ENCODE measurements at places on chromosomes 2 and 18.

- DNase-seq: no peak
Measured at GRCh38 chr2:107931412-107931811, 54.9 kb upstream of the SLC5A7 start.

- DNase-seq: no peak
Measured at GRCh38 chr2:167183931-167184330, 295.7 kb downstream of the XIRP2 start.

- no peak for DNase-seq
Measured at GRCh38 chr2:190105554-190105953, 43.0 kb upstream of the MSTN start.

GRCh38 chr2:55395724-55396605 lies 23.7 kb downstream of the CCDC88A start:
- no peak for DNase-seq

GRCh38 chr2:175366815-175367214 lies 185.3 kb upstream of the ATP5MC3 start:
- DNase-seq: peak; percentile 46

- DNase-seq: no peak
Measured at GRCh38 chr2:232322560-232323327, 55.8 kb upstream of the ALPP start.

- no peak for DNase-seq
Measured at GRCh38 chr2:204026294-204026693, 89.7 kb downstream of the ICOS start.

DNA sequence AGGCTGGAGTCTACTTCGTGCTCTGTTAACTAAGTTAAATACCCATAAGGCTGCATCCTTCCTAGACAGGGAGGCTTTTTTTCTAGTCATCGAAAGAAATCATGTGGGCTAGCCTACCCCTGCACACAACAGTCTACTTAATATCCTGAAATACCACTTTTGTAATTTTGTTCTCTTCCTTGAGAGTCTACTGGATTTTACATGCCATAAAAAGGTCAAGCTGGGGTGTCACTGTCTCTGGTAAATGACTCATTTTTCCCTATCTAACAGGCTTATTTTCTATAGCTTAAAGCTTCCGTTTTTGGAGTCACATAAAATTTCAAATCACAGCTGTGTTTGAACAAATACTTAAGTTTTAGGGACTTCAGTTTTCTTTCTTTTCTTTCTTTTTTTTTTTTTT lies 10.7 kb upstream of the STAM2 start:
- DNase-seq: peak; percentile 25

DNA sequence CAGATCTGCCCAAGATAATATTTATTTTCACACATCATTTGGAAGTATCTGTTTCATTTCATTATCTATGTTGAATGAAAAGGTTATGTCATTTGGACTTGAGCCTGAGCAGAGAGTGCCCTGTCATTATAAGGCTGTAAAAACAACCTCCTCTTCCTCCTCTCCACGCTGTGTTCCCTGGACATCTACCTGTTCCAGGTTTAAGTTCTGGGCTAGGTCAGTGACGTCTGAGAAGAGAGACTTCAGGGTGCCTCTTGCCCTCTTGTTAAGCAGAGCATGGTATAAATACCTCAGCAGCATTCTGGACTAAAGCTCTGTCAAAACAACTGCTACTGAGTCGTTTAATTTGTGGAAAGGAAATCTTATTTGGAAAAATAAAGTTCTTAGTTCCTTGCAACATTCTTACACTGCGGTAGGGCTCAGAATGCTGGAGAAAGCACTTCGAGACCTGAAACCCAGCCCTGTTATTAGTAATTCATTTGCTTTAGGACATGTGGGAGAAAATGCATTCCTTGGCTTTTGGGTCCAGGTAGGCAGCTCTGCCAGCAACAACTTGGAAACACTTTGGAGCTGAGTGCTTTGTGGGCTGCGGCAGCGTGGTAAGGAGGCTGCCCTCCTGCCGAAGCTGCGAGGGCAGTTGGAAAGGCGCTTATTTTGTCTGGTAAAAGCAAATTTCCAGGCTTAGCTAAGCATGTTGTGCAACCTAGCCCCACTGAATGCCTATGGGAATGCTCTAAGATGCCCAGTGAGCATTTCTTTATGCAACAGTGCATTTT lies 91.8 kb upstream of the NEDD4L start:
- no peak for DNase-seq

DNA sequence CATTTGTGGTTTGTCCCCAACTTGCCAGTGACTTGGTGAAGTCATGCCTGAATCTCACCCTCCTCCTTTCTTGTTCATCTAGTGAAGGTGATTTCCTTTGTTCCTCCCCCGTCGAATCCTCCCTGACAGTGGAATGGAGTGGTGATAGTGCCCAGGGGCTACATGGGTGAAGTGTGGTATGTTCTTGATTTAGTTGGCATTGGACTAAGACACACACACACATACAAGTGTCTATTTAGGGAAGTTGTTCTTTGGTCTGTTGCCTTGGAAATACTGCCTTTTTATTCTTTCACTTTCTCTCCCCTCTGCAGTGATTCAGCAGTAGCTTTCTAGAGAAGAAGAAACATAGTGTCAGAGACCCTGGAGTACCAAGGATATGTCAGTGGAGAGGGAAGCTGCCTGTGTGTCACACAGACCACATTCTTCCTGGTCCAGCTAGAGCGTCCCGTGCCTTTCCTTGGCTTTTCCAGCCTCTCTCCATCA lies 10.9 kb downstream of the INPP4A start:
- peak; percentile 90 for DNase-seq

GRCh38 chr18:7201096-7201495 lies 29.8 kb upstream of the LRRC30 start:
- DNase-seq: no peak

DNA sequence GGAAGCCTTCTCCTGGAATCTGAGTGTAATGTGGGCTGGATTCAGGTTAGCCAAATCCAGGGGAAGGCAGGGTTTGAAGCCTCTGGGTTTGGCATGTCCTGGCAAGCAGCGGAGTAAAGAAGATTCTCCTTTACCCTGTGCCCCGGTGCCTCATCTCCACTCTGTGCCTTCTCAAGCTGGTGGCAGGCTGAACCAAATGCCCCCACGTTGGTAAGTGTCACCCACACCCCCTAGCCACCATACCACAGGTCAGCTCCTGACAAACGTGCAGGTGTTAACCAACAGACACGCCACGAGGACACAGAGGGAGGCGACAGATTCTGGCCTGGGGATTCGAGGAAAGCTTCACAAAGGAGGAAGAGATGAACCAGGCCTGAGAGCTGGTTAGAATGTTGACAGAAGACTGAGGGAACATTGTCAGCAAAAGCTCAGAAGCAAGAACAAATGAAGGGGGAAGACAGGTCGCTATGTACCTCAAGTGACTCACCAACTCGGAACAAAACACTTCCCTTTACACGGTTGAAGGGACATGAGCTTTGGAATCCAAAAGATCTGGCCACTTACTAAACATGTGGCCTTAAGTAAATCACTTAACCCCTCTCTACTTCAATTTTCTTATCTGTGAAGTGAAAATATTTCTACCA lies 85.2 kb upstream of the LCLAT1 start:
- no peak for DNase-seq

DNA sequence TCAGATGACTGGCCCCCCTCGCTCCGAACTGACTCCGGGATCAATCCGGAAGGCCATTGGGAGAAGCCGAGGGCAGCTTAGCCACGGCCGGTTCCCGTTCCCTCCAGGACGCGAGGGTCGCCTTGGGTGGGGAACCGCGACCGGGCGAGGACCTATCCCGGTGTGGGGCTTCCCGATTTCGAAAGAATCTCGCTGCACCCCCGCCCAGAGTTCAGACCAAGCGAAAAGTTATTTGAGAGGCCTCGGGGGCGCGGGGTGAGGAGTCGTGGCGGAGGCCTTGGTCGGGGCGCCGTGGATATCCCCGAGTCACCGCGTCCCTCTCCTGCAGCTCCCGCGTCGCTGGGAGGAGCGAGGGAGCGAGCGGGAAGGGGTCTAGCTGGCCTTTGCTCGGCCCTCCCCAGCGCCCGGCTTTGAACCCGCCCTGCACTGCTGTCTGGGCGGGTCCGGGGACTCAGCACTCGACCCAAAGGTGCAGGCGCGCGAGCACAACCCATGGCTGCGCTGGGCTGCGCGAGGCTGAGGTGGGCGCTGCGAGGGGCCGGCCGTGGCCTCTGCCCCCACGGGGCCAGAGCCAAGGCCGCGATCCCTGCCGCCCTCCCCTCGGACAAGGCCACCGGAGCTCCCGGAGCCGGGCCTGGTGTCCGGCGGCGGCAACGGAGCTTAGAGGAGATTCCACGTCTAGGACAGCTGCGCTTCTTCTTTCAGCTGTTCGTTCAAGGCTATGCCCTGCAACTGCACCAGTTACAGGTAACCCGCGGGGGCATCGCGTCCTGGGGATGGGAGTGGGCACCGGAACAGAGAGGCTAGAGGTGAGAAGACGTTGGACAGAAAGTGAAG lies at the start of gene CYP27A1:
Gene CYP27A1, plus strand, starts transcription at position 457 of the 837 bp plus-strand sequence. Its CDS starts 36 bp downstream, at position 493.
- DNase-seq: peak; percentile 60

- no peak for DNase-seq
Measured at GRCh38 chr2:173989884-173990215, 24.7 kb upstream of the SP3 start.

DNA sequence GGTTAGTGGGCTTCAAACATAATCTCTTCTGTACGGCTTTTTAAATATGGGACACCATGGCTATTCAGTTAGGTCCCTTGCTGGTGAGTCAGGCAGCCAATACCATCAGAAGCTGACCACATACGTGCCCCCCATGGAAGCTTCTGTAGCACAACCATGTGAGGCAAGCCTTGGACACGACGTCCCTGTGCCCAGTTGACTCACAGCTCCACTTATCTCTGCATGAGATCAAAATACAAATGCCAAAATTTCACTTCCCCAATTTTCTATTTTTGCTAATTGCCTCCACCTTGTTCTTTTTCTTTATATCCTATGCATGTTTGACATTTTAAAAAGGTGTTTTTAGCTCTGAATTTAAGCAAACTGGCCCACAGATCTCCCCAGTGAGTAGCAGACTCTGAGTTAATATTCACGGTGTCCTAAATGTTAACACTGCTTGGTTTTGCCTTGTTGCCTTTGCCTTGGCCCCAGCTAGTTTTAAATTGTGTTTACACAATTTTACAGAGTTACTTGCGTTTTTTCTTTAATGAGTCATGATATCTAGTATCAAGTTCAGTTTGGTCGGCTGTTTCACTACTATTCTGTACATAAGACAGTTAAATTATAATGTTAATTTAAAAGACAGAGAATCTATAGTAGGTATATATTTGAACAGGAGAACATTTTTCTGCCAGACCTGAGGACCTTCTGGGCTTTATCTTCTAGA lies 77.5 kb downstream of the CDCA7 start:
- DNase-seq: peak; percentile 46

DNA sequence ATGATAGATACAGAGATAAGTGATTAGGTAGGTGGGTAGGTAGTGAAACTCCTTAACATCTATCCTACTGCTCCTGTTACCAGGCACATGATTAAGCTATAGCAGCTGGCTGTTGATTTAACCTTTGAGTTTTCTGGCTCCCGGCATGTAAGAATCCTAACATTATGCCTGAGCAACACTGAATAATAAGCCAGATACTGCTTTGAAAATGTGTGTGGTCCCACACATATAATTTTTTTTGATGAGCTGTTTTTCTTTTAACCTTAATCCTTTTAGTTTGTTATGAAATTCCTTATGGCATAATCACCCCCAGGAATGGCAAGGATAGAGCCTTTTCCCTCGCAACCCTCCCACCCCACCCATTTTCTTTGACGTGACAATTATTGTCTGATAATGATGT lies 104.2 kb upstream of the NEUROD1 start:
- no peak for DNase-seq

DNA sequence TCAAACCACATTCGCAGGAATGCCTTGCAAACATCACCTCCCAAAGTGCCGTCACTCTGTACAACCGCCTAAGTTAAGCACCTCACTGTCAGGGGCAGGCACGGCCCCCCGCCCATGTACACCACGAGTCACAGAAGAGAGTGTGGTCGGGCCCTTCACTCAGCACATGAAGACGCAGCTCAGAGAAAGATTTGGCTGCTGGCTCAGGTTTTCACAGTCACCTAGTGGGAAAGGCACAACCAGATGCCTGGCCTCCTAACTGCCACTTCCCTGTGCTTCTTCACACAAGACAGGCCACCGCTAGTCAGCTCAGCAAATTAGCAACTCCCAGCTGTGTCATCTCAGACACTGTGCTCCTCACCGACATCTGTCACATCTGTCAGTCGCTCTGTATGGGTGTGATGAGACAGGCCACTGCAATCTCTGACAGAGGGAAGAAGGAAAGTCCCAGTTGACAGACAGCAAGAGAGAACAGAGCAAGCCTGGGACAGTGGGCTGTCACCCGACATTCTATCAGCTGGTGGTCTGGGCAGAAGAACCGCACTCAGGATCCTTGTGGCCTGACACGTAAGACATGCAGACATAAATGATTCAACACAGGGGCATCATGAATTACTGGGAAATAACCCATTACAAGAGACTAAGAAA lies 60.8 kb downstream of the CRACDL start:
- no peak for DNase-seq

- no peak for DNase-seq
Measured at GRCh38 chr18:77557046-77557587, 307.5 kb downstream of the GALR1 start.

- peak; percentile 30 for DNase-seq
Measured at GRCh38 chr2:178306352-178307073, 112.2 kb downstream of the OSBPL6 start.

DNA sequence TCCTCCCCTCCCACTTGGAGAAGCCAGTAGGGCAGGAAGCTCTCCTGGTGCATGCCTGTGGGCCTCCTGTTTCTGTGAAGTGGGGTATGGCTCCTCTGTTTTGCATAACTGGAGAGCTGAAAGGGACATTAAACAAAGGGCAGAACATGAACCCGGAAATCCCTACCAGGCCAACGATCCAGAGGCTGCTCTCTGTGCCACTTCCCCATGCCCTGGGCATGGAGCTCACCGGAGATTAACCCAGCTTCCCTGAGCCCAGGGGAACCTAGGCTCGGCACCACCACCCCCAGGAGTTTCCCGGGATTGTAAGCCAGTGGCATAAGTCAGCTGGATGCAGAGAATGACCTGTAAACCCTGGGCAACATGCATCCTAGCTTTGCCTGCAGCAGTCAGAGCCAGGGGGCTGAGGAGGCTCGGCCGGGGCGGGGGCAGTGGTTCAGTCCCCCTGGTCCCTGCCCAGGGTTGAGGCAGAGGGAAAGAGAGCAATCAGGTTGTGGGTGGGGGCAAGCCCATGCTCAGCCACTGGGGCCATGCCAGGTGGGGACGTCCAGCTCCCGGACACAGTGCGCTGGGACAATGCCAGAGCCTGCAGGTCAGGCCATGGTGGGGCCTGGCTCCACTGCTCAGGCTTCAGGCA lies 49.5 kb downstream of the TIMM21 start:
- DNase-seq: no peak

GRCh38 chr2:47076586-47077441 lies 78.3 kb downstream of the STPG4 start:
- DNase-seq: no peak

GRCh38 chr2:186889101-186889879 lies 40.3 kb upstream of the ZSWIM2 start:
- no peak for DNase-seq

GRCh38 chr2:60070196-60070595 lies 483.3 kb downstream of the BCL11A start:
- no peak for DNase-seq

- DNase-seq: no peak
Measured at GRCh38 chr18:45765796-45766195, 41.8 kb downstream of the SLC14A1 start.

GRCh38 chr2:63192889-63193774 lies 142.5 kb downstream of the OTX1 start:
- DNase-seq: no peak

All from inflammatory macrophage treated with lipopolysaccharide for 4 hours (primary cell).